ENCODE measurements at places on chromosomes 11 and 22.

- DNase-seq, result no peak
Measured at GRCh38 chr11:45361551-45361950, 75.4 kb upstream of the SYT13 start.

DNA sequence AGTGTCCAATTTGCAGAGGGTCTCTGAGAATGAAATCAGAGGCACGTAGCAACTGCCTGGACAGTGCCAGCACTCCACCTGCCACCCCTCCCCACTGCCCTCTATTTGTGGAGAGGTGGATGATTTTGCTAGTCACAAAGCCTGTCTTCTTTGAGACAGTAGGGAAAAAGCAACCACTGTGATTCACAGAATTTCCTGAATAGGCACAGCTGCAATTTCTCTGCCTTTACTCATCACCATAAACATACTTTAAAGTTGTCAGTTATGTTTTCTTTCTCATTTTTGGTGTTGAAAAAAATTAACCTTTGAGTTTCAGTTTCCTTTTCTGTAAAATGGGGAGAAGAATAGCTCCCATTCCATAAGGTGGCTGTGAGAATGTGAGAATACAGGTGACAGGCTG lies 134.3 kb downstream of the TEAD1 start:
- DNase-seq, result no peak

DNA sequence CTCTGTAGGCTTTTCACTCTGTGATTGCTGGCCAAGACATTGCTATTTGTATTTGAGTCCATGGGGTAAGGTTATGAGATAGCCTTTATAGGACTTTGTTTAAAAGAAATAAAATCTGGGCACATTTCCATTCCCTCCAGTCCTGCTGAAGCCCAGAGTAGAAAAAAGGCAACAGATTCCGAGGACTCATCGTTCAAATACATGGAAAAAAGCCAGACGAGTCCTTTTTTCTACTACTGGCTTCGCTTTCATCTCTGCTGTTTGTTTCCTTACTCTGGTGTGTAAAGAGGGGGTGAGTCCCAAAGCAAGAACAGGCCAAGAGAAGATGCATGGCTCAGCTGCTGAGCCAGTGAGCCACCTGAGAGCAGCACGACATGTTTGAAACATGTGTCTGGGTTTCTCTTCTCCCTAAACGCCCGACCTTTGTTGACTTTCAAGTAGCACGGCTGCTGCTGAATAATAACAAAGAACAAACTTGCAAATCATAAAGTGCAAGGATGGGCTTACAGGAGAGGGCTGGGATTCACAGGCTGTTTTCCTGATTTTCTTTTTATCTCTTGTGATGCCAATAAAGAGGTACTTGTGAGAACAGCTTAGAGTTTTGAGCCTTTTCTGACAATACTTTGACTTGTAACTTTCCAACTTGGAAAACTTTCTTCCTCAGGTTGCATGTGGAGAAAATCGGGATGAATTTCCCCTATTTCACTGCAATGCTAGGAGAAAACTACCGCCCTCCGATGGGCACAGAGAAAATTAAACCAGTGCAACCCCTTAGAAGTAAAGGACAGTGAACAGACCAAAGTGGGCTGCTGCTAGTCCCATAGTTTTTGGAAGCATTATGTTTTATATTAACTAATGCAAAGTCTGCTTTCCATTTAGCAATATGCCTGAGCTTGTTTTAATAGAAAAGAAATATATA lies 195.2 kb upstream of the RAG2 start:
- DNase-seq, result peak; percentile 4

- no peak for DNase-seq
Measured at GRCh38 chr11:95426823-95427462, 195.9 kb upstream of the SESN3 start.

DNA sequence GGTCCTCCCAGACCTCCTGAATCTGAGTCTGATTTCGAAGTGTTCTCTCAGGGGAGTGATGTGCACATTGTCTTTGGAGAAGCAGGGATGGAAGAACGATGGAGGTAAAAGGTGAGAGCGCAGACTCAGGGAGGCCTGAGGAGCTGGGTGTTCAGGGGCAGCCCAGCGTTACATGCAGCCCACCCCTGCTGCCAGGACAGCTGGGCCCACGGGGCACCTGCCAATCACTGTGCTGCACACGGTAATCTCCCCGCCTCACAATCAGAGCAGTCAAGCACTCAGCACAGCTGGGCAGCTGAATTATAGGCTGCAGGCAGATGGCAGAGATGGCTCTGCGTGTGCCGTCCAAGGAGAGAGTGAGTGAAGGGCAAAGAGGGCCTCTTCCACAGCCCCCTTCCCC lies 17.9 kb upstream of the HTR3A start:
- DNase-seq, result peak; percentile 89

DNA sequence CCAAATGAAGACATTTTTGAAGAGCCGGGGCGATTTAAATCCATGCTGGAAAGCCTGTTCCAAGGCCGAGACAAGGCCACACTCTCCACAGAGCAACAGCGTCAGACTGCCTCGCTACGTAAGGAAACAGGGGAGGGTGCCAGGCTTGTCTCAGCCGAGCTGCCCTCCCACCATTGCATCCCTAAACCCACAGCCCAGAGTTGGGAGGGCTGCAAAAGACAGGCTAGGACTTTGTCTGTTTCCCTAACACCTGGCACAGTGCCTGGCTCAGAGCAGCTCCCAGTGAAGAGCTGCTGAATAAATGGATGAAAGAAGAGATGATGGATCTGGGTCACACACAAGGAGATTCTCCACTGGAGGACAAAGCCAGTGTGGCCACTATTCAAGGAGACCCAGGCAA lies 51.3 kb upstream of the SCUBE2 start:
- DNase-seq, result no peak

GRCh38 chr11:94948070-94948617 lies 25.2 kb downstream of the CWC15 start:
- DNase-seq, result no peak

DNA sequence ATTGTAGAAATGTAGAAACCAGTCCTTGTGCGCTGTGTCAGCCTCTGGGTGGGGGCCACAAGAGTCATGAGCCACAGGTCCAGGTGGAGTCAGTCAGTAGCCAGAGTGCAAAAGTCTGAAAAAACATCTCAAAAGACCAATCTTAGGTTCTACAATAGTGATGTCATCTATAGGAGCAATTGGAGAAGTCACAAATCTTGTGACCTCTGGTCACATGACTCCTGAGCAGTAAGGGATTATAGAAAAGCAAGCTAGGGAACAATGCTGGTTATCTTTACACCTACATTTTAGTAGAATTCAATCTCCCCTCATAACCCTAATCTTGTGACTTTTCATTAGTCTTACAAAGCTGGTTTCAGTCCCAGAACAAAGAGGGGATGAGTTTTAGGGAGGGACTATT lies 82.7 kb downstream of the CCDC83 start:
- DNase-seq, result no peak

DNA sequence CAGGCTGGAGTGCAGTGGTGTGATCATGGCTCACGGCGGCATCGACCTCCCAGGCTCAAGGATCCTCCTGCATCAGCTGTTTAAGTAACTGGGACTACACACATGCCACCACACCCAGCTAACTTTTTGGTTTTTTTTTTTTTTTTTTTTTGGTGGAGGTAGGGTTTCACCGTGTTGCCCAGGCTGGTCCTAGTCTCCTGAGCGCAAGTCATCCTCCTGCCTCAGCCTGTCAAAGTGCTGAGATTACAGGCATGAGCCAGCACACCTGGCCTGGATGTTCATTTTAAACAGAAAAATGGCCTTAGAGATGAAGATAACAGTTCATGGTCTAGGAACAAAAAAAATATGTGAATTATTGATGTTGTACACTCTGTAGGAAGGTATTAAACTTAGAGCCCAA lies 13.6 kb upstream of the SLC25A18 start:
- DNase-seq, result no peak

DNA sequence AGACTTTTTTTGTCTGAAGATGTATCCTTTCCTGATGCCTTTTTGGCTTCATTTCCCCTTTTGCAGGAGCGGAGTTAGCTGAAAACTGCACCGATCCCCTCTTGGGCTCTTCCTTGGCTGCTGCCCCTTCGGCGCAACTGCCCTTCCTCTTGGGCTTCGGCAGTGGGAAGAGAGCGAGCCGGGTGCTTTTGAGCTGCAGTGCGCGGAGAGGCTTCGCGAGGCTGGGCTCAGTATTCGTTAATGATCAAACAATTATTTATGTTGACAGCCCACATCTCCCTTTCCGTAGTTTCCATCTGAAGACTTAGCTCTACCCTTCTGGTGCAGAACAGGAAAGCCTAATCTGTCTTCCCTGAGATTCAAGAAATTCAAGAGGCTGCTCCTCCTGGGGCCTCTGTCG lies 170.8 kb downstream of the CSNK2A3 start:
- no peak for DNase-seq

DNA sequence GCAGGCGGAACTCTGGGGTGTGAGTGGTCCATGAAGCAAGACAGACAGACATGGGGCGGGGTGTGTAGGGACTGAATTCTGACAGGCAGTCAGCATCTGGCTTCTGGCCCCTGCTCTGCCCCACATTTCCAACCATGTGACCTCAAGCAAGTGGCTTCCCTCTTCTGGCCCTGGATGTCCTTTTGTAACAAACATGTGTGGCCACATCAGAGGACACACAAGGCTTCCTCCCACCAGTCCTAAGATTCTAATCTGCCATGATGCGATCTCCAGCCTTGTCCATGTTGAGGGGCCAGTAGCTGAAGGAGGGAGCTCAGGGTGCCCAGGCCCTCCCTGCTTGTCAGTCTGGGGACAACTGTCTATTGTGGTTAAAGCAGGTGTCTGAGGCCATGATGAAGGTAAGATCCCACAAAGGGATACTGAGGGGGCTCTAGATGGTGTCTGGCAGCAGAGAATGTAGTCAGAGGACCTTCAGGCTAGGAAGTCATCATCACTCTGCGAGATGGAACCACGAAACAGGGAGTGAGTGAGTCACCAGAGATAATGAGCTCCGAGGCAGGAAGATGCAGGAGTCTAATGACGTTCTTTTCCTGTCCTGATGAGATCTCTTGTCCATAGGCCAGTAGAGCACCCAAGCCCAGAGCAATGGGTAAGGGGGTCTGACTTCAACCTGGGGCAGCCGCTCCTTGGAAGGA lies 27.4 kb downstream of the DRD2 start:
- no peak for DNase-seq

DNA sequence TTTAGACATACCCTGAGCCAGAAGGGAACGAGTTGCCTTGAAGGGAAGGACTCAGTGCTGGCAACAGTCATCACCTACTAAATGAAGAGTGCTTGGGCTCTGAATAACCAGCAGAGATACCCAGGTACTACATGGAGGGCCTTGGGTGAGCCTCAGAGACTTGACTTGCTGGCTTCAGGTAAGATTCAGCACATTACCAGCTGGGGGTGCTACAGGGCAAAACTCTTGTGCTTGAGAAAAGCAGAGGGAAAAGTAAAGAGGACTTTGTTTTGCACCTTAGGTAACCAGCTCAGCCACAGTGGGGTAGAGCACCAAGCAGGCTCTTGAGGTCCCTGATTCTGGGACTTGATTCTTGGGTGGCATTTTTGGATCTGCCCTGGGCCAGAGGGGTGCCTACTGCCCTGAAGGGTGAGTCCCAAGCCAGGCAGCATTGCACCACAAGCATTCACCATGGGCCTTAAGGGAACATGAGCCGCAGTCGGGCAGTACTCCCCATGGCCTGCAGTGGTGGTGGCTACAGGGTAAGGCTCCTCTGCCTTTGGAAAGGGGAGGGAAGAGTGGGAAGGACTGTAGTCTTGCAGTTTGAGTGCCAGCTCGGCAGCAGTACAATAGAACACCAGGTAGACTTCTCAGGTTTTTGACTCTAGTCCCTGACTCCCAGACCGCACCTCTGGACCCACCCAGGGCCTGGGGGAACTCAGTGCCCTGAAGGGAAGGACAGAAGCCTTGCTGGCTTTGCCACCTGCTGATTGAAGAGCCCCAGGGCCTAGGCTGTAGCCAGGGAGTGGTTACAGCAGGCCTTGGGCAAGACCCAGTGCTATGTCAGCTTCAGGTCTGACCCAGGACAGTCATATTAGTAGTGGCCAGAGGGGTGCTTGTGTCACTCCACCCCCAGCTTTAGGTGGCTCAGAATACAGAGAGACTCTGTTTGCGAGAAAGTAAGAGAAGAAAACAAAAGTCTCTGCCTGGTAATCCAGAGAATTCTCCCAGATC lies 22.7 kb upstream of the PLEKHA7 start:
- no peak for DNase-seq
